Daoy (cell line): ENCODE measurements at places on chromosomes 7 and 10.

- DNase-seq: no peak
These were observed 1.1 kb upstream of the BAG3 start for GRCh38 chr10:119650062-119650461.

DNA sequence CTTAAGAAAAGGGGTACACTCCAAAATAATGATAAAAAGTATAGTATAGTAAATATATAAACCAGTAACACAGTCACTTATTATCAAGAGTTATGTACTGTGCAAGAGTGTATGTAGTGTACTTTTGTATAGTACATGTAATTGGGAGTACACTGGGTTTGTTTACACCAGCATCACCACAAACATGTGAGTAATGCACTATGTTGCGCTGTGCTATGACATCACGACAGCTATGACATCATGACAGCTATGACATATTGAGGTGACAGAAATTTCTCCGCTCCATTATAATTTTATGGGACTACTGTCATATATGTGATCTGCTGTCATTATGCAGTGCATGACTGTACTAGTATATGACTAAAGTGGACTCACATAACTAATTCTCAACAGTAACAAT is 84.6 kb downstream of the KMT2C start:
- no peak for DNase-seq

DNA sequence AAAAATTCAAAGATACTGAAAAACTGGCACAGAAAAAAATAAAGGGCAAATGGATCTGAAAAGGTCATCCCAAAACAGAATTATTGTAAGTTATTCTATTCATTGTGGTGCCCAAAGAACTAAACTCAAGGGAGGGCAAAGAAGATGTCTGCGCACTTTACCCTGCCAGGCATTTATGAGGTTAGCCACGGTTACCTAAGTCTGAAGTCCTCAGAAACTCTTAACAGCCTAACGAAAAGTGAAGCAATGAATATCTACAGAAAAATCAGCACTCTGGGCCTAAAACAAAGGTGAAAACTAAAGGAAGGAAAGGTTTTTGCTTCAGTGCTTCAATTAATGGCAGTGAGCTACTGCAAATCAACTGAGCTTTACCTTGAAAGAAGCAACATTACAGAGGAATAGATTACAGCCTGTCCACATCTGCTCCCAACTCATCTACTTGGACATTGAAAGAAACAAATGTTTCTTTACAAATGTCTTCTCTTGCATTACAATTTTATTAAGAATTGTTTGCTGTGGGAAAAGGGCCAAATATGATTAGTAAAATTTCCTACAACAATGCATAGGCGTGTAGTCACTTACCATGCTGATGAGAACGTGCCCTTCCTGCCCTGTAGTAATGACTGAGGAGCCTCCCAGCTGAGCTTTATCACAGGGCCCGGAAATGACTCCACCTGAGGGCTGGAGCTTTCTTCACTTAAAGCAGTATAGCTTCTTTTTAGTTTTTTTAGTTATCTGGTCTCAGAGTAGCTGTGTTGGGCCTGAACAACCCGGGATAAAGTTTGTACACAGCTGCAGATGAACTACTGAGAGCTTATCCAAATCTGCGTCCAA is at the start of gene TUBAL3:
TSS of gene TUBAL3 (minus strand) at position 621 of the 834 bp plus-strand sequence. CDS start at position 585, 36 bp downstream.
- peak; percentile 45 for DNase-seq

- DNase-seq: no peak
These were observed 9.4 kb downstream of the ARPC1B start for GRCh38 chr7:99383791-99384370.

DNA sequence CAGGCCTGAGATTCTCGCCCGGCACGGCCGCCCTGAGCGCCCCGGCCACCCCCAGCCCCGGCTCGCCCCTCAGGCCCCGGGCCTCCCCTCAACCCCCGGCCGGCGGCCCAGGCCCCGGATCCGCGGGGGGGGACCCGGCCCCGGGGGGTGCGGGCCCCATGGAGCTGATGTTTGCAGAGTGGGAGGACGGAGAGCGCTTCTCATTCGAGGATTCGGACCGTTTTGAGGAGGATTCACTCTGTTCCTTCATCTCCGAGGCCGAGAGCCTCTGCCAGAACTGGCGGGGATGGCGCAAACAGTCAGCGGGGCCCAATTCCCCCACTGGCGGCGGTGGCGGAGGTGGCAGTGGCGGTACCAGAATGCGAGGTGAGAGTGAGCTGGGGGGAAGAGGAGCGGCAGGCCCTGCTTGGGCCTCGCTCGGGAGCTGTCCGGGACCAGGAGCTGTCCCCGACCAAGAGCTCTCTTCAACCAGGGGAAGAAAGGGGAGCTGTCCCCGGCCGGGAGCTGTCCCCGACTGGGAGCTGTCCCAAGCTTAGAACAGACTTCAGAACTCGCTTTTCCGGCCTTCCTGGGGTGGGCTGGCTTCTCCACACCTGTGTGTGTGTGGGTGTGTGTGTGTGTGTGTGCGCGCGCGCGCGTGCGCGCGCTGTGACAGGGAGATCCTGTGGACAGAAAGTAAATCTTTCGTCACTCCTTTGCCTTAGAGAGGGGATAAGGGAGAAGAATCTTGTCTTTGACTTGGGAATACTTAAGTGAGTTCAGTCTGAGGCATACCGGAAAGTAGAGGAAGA is 510 bp downstream of the ZSWIM8 start:
- peak; percentile 14 for DNase-seq

DNA sequence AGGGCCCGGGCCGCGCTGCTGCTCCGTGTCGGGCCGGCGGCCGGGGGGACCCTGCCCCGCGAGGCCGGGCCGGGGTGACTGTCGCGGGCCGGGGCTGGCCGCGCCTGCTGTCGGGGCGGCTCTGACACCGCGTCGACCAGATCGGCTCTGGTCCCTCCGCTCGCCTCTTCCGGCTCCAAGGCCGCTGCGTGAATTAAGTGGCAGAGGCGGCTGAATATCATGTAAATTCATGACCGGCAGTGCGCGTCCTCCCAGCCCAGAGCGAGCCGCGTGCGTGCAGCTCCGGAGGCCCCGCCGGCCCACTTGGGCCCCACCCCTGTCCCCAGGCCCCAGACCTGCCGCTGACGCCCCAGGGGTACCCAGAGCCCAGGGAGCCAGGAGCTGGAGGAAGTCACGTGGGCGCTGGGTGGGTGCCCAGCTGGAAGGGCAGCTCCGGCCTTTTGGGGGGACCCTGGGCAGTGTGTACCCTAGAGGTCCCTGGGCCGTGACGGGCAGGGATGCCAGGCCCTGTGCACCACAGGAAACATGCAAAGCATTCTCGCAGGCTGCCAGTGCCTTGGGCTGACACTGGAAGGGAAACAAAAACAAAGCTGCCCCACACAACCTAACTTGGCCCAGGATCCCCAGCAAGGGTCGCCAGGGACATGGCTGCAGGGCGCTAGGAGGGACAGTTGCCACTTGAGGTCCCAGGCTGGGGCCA is 584.0 kb upstream of the MKI67 start:
- DNase-seq: no peak

DNA sequence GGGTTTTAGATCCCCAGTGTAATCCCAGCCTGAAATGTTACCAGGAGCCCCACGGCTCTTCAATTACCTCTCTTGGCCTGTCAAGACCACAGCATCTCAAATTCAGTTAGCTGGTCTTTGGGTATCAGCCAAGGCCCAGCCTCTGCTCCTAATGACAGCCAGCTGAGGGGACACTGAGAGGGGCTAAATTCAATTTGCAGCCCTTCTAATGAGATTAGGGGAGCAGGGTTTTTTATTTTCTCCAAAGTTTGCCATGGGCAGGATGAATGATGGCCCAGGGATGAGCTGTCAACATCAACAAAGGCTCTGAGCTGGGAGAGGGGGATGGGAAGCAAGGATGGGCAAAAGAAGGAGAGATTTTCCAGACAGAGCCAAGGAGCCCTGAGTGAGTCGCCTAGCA is 116.8 kb upstream of the TBX20 start:
- DNase-seq: no peak

- no peak for DNase-seq
These were observed 315.9 kb upstream of the SEMA3A start for GRCh38 chr7:84510505-84510904.

DNA sequence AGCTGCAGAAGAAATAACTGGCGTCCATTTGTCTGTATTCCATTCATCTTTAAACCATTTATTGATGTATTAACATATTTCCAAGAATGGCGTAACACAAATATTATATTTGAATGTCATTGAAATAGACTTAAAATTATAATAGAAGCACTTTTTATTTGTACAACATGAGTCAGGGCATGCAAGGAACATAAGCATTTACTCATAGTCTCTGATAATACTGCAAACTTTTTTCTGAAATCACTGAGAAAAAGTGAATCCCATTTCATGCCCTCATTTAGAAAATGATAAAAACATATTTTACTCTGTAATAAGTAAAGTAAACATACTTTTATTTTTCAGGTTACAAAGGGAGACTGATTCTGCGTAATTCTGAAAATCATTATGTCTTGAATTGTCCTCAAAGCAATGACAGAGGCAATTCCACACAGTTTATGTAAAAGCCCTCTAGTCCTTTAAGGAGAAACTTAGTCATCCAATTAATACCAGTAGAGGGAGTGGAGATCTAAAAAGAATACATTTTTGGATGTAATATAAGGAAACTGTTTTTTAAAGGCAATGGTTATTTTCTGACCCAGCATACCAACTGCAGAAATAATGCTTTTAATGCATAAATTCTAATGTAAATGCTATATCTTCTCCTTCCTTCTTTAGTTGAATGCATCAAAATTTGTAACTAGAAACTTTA is 58.1 kb downstream of the AGMO start:
- DNase-seq: no peak

- DNase-seq: no peak
These were observed 159.1 kb downstream of the SEC23IP start for GRCh38 chr10:120051671-120052070.

DNA sequence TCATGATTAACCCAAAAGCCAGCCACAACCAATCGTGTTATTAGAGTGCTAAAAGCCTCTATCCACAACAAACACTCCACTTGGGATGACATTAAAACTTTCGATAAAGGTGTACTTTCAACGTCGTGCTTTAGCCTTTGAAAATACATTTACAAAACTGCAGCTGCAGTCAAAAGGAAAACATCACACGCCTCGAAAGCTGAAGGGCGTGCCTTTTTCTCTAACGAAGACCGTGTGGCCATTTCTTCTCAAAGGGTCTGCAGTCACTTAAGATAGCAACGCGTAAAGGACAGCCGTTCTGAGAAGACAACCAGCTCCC is 1.1 kb downstream of the ARHGAP12 start:
- no peak for DNase-seq

- DNase-seq: no peak
These were observed 444 bp downstream of the NKX1-2 start for GRCh38 chr10:124449170-124450011.

DNA sequence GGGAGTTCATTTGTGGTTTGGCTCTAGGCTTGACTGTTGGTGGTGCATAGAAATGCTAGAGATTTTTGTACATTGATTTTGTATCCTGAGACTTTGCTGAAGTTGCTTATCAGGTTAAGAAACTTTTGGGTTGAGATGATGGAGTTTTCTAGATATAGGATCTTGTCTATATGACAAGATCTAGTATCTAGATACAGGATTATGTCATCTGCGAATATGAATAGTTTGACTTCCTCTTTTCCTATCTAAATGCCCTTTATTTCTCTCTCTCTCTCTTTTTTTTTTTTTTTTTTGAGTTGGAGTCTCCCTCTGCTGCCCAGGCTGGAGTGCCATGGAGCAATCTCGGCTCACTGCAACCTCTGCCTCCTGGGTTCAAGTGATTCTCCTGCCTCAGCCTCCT is 62.9 kb downstream of the MGAM2 start:
- no peak for DNase-seq

- DNase-seq: peak; percentile 53
These were observed 313.3 kb upstream of the AKR1E2 start for GRCh38 chr10:4512671-4513240.

DNA sequence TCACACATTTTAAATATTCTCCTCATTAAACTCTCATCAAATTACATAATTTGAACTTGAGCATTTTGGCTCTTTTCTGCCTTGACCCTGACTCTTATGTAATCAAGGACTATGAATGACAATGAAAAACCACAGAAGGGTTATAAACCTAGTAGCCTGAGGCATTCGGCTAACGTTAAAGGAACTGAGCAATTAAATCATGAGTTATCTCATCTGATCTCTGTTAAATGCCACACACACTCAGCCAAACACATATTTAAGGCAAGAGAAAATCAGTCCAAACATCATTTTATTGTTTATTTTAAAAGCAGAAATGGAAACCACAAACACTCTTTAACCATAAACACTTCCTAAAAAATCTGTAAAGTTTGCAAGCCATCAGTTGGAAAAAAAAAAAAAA is 204.3 kb downstream of the DGKI start:
- DNase-seq: no peak

DNA sequence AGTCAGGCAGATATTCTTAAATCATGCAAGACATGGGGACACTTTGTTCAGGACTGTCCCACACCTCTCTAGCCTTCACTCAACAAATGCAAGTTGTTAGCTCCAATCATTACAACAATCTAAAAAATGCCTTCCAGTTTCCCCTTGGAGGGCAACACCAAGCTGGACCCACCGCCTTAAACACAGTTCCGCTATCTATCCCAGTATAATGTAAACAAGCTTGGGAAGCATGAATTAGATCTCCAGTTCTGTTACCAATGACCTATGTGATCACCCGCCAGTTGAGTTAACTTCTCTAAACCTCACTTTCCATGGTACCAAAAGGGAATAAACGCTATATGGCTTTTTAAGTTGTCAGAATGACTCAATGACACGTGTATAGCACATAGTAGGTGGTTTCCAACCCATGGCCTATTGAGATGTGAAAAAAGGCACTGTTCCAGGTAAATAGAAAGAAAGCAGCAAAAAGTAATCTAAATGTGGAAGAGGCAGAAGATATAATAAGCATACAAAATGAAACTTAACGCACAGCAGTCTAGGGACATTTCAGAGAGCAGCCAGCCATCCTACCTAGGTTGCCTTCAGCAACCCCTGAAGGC is 2.4 kb upstream of the REEP3 start:
- DNase-seq: no peak

DNA sequence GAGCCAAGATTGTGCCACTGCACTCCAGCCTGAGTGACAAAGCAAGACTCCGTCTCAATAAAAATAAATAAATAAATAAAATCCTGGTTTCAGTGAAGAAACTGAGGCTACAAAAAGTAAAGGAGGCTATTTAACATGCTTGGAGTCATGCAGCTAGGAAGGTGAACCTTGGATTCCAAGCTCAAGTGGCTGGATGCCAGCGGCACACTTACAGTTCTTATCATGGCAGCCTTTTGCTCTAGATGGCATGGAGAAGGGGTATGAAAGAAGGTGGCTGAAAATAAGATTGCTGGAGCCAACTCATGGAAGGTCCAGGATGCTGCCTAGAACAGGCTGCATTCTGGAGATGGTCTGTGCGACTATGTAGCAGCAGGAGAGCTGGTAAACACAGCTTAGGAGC is 170.0 kb downstream of the SLC25A13 start:
- DNase-seq: no peak

DNA sequence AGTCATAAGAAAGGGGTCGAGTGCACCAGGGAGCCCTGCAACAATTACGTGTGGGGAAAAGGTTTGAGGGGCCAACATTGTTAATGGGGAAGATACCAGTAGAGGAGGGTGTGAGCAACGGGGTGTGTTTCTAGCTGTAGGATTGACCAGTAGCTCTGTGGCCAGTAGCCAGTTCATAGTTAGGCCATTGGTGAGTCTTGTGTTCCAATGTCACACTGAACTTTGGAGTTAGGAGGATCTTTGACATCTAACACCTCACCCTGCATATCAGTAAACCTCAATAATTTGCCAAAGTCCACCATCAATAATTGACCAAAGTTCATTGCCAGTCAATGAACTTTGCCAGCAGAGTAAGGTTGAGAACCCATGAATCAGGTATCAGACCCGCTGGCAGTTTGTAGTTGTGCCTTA is 168.8 kb downstream of the CPED1 start:
- DNase-seq: no peak

GRCh38 chr10:126585249-126586017 is 85.1 kb downstream of the C10orf90 start:
- DNase-seq: no peak
